ENCODE measurements at places on chromosomes 11 and 22.

- DNase-seq: no peak
Observed at GRCh38 chr11:61959114-61959513, 8.3 kb downstream of the FTH1 start.

- DNase-seq: no peak
Observed at GRCh38 chr22:48695251-48695650, 1132.4 kb downstream of the BRD1 start.

DNA sequence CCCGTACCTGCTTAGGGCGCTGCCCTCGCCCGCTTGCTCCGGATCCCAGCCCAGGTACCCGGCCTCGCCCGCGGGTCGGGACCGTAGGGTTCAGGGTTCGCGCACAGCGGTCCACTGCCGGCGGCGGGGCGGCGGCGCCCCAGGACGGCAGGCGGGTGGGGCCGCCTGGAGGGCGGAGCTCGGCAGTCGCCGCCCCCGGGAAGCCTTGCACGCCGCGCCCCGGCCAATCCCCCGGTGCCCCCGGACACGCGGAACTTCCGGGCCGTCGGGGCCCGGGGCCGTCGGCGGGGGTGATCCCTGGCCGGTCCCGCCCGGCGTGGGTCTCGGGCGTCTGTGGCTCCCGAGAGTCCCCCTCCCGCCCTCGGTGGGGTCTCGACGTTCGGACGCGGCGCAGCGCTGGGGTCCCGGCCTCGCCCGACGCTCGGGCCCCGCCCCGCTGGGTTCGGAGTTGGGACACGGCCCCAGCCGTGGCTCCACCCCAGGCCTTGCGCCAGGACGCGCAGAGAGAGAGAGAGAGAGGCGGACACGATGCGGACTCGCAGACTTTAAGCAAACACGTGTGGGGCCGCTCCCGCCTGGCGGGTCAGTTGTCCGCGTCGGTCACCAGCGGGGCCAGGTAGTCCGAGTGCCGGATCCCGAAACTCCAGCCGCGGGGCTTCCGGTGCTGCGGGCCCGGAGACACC lies at the start of gene TYMP:
Gene TYMP (minus strand): TSS at position 116 of the 683 bp plus-strand sequence. CDS start 303 bp downstream, outside the sequence.
- no peak for DNase-seq

- DNase-seq: no peak
Observed at GRCh38 chr11:134478611-134479010, 66.6 kb upstream of the B3GAT1 start.

DNA sequence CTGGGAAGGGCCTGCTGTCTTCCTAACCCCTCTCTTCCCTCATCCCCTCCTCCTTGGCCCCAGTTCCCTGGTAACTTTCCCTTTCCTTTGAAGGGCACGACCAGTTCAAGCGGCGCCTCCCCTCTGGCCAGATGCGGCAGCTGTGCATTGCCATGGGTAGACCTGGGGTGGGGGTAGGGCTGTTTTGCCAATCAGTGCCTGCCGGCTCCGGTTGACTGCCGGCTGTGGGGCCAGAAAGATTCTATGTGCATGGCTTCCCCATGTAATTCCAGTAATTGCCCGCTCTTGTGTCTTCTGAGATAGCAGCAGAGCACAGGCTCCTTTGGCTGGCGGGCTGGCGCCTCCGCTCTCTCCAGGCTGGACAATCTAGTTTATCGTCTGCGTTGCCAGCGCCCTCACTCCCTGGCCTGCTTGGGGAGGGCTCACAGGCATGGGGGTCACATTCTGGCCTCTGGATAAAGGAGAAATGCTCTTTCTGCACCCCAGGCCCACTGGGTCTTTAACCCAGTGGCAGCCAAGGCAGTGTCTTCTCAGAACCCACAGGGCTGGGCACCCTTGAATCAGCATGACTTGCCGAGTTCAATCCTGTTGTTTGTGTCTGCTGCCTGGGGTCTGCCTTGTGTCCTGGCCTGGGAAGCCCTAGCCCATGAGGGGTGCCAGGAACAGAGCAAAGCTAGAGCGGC lies 9.4 kb downstream of the SIDT2 start:
- no peak for DNase-seq

DNA sequence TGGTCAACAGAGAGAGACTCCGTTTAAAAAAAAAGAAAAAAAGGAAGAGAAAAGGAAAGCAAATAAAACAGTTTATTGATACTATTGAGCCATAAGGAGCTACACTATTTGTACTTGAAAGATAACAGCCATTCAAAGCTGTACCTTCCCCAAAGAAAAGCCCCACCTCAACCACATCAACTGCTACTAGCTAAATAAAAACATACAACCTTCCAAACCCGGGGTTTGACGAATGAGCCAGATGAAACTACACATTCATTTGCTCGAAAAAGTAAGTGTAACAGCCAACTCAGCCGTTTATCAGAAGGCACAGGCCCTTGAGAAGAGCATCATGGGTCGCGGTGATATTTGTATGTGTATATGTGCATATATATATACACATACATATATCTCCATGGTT lies 78.4 kb downstream of the SIK3 start:
- no peak for DNase-seq

- DNase-seq: no peak
Observed at GRCh38 chr11:47516155-47516554, 36.8 kb downstream of the CELF1 start.

- no peak for DNase-seq
Observed at GRCh38 chr11:62804310-62805075, 747 bp downstream of the NXF1 start.

DNA sequence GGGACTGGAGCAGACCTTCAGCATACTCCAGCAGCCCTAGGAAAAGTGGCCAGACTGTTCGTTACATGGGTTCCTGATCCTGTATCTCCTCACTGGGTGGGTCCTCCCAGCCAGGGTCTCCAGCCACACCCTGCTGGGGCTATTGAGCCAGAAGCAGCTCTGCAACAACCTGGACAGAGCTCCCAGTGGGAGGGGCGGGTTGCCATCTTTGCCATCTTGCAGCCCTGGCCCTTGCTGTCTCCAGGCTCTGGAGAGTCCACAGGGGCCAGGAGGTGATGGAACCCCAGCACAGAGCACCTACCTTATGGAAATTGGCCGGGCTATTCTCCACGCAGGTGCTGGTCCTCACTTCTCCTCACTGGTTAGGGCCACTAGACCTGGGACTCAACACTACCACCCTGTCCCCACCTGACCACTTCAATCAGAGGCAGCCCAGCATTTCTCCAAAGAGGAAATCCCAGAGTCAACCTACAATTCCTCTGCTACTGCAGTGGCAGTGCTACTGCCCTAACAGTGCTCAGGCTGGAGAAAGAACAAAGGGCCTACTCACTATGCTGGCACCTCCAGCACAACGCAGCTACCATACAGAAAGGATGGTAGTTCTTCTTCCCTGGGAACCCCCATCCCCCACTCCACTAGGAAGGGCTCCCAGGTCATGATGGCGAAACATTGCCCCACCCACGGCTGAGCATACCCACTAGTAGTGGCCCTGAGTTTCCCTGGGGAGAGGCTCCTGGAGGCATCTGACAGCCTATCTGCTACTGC lies 290.2 kb upstream of the NCAM1 start:
- DNase-seq: no peak

GRCh38 chr11:3158131-3158591 lies 6.9 kb downstream of the OSBPL5 start:
- DNase-seq: no peak

DNA sequence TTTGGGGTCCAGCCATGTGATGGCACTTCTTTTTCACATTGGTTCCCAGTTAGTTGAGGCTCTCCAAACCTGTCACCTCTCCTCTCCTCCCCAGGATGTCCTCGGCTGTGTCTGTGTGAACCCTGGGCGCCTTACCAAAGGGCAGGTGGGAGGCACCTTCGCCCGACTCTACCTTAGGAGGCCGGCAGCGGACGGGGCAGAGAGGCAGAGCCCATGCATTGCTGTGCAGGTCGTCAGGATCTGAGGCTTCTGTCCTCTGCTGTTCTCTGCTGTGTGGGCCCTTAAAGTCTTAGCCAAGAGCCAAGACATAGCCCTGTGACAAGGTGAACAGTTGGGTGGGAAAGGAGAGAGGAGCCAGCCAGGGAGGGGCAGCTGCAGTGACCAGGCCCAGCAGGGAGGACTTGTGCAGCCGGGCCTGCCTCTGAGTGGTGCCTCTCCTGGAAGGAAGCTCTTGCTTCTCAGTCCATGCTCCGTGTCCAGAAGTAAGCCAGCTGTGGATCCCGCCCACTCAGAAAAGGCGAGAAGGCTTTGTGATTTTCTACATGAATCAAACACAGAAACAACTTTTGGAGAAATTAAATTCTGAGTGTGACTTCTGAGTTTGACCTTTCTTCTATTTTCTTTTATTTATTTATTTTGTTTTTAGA lies 17.5 kb upstream of the CDC42EP2 start:
- no peak for DNase-seq
